Natural killer cell treated with Interleukin-12 subunit alpha and Interleukin-12 subunit beta and Interleukin-15 and Interleukin-18, amount 100 ng/mL, for 72 hours (primary cell): ENCODE measurements at places on chromosomes 7 and 10. TPM values are rescaled to one million over a fixed set of nuclear protein-coding genes. Genes with fewer than 3 reads are reported as not detected.
A peak's percentile ranks its signal among the peaks of the same experiment; 100 is the strongest.

- no peak overlapping the region for H3K27ac ChIP-seq
- no peaks in the 10 kb centered on the region for H3K4me1 ChIP-seq
- H3K27me3 ChIP-seq: peaks cover 7% of the 10 kb centered on the region
Measured at GRCh38 chr10:43024942-43025700, 51.7 kb upstream of the RET start.

DNA sequence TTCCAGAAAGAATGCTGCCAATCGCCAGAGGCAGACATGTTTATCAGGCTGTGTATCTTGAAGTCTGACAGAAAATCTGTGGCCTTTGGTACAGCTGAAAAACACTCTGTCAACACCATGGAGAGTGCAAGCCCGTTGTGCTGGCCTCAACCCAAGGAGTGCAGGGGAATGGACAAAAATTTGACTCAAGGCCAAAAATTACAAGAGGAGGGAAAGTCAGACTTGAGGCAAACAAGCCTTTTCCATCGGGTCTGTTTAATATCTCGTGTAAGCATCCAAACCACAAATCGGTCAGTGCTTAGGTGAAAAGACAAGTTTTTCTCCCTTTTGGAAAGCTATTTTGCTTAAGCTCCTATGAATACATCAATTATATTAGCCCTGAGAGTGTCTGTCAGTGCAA is 305.3 kb upstream of the NFE2L3 start:
- peaks cover 3% of the 10 kb centered on the region for H3K36me3 ChIP-seq
- peaks cover 70% of the 10 kb centered on the region for H3K27me3 ChIP-seq

DNA sequence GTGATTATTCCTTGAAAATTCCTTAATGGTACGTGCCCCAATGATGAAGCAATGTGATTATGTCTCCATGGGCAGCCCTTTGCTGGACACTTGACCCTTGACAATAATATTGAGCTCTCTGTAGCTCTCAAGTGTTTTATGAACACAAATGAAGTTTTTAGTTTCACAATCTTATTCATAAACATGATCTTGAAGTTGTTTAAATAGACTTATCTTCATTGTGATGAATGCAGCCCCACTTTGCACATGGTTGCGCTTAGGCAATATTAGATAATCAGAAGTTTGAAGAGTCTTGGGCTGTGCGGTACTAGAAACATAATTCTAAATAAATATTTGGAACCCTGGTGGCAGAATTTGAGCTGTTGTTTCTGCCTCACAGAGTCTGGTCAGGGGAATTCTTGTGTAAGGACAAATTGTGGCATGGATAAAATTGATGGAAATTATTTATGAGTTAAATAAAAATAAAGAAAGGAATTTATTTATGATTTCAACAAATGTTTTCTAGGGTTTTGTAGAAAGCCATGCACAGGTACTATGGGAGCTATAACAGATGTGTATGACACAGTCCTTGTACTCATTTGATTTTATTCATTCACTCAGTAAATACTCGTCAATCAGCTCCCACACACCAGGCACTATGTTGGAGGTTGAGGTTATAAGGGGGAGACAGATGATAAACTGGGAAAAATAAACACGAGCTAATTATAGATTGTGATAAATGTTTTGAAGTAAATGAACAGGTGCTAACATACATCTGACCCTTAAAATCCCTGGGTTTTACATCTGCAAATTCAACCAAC is 217.9 kb downstream of the GALNT17 start:
- no peak overlapping the region for H3K27ac ChIP-seq
- no peak for DNase-seq
- H3K4me1 ChIP-seq: no peaks in the 10 kb centered on the region
- no peak overlapping the region for H3K4me3 ChIP-seq
- no peaks in the 10 kb centered on the region for H3K27me3 ChIP-seq

- H3K36me3 ChIP-seq: no peaks in the 10 kb centered on the region
- peaks cover 7% of the 10 kb centered on the region for H3K27me3 ChIP-seq
- no peak overlapping the region for H3K27ac ChIP-seq
- no peak overlapping the region for H3K4me3 ChIP-seq
Measured at GRCh38 chr7:140923358-140924006, 1.2 kb downstream of the BRAF start.

CUEDC2 gene
- total RNA-seq: 39.8 TPM

- H3K4me3 ChIP-seq: no peak overlapping the region
- H3K36me3 ChIP-seq: peaks cover 6% of the 10 kb centered on the region
- no peak overlapping the region for H3K27ac ChIP-seq
Measured at GRCh38 chr7:42661312-42661711, 250.6 kb downstream of the C7orf25 start.

NDUFA5 gene
- total RNA-seq: 52.3 TPM

CHCHD3 gene
- total RNA-seq: 96.1 TPM

DNA sequence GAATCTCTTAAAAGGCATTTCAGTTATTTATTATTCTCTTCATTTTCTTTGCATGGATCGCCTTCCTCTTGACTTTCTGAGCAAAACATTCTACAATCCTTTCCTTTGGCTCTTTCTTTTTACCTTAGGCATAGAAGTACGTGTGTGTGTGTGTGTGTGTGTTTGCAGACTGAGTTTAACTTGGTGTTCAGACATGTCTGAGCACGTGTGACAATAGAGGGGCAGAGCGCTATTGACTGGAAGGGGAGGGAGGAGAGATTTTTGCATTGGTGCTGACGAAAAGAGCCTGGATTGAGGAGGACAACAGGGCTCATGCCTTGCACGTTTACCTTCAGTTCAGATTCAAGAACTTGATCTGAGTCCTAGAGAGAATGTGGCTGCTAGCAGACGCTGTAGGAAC is 129.8 kb downstream of the SEC23IP start:
- H3K4me3 ChIP-seq: no peak overlapping the region
- DNase-seq: no peak
- peaks cover 30% of the 10 kb centered on the region for H3K27me3 ChIP-seq
- H3K27ac ChIP-seq: no peak overlapping the region
- H3K4me1 ChIP-seq: peaks cover 3% of the 10 kb centered on the region

FOXI2 gene
- total RNA-seq: not detected

DNA sequence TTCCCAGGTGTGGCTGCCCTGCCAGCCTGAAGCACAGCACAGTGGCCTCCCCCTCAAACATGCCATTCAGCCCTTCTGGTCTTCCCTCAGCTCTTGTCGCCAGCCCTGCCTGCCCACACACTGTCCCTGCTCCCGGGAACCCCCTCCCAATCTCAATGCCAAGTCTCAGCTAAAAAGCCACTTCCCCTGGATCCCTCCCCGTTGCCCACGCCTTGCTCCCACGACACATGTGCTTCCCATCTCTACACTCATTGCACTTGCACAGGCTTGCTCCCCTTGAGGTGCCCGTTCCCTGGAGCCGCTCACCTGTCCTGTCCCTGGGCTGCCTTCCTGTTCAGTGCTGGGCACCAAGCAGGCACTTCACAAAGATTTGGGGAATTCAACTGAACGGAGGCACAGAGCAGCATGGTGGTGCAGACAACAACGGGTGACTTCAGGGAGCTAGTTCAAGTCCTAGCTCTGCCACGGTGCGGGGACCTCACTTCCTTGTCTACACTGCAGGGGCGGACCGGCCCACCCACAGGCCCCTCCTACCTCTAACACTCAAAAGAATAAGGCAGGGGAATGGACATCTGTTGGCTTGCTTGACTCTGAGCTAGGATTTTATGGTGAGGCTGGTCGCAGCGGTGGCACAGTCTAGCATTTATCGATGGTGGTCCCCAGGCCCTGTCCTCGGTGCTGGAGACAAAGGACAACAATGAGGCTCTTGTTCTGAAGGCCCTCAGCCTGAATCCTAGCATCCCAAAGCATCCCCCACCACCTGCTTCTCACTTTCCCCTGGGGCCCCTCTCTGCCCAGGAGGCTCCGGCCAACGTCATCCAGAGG is 18.4 kb downstream of the RGS10 start:
- H3K27me3 ChIP-seq: no peaks in the 10 kb centered on the region
- no peaks in the 10 kb centered on the region for H3K36me3 ChIP-seq
- peaks cover 9% of the 10 kb centered on the region for H3K4me1 ChIP-seq
- H3K4me3 ChIP-seq: no peak overlapping the region
- H3K27ac ChIP-seq: no peak overlapping the region

GRCh38 chr10:3554121-3554522 is 230.9 kb downstream of the KLF6 start:
- no peaks in the 10 kb centered on the region for H3K36me3 ChIP-seq
- H3K27ac ChIP-seq: peak overlapping the region; percentile 78
- H3K27me3 ChIP-seq: peaks cover 11% of the 10 kb centered on the region
- H3K4me3 ChIP-seq: peak overlapping the region; percentile 70
- no peak for DNase-seq

DNA sequence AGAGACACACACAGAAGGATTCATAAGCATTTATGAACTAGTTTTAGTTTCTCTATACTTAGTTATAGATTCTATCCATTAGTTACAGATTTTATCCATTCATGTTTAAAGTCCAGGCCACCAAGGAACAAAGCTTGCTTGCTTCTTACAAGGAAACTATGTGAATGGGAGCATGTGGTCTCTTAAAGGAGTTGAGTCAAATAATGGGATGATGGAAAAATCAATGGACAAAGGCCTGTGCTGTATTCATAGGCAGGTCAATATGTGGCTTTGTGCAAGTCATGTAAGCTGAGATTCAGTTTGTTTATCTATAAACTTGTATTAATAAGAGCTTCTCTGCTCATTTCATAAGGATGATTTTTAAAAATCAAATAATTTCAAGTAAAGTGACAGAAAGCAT is 172.8 kb upstream of the CDK1 start:
- H3K36me3 ChIP-seq: no peaks in the 10 kb centered on the region
- no peak for DNase-seq
- no peaks in the 10 kb centered on the region for H3K27me3 ChIP-seq
- no peaks in the 10 kb centered on the region for H3K4me1 ChIP-seq
- no peak overlapping the region for H3K27ac ChIP-seq

DNA sequence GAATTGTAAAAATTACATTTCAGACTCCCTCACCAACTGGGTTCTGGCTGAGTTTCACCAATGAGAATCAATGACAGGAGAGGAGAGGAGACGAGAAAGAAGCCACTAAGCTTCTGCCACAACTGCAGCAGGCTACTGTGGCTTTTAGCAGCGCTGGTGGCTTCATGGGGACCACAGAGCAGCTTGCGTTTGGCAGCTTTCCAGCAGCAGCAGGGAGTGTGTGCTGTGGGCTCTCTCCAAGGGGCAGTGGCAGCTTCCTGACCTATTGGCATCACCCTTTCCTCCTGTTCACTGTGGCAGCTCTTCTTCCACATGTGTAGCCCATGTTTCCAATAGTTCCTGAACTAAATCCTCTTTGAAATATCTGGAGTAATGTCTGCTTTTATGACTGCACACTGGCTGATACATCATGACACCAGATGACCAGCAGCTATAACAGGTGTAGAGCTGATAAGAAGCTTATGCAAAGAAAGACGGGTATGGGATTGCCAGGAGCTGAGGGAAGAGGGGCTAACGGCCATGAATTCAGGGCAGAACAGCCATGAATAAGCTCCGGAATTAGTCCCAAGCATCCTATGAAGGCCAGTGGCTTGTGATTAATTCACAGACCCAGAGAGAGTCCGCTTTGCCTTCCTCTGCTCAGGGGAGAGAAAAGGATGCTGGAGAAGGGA is 46.8 kb downstream of the KCNH2 start:
- H3K4me1 ChIP-seq: no peaks in the 10 kb centered on the region
- DNase-seq: no peak
- peaks cover 27% of the 10 kb centered on the region for H3K27me3 ChIP-seq
- no peak overlapping the region for H3K27ac ChIP-seq

DNA sequence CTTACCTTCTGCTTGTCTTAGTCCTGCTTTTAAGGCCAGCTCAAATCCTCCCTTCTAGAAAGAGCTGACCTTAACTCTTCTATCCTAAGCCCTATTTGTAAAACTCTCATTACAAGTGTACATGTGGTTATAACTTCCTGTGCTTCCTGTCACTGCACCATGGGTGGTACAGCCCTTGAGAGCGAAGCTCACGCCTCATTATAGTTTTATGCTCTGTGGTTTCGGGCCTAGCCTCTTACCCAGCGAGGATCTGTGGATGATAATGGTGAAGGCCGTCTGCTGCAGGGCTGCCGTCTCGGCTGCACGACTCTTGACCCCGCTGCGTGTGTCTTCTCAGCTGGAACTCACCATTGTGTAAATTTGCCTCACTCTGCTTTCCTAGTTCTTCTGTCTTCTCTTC is 74.6 kb downstream of the CUL1 start:
- peaks cover 8% of the 10 kb centered on the region for H3K36me3 ChIP-seq
- peak; percentile 66 for DNase-seq
- peak overlapping the region; percentile 76 for H3K4me3 ChIP-seq
- no peaks in the 10 kb centered on the region for H3K27me3 ChIP-seq

DNA sequence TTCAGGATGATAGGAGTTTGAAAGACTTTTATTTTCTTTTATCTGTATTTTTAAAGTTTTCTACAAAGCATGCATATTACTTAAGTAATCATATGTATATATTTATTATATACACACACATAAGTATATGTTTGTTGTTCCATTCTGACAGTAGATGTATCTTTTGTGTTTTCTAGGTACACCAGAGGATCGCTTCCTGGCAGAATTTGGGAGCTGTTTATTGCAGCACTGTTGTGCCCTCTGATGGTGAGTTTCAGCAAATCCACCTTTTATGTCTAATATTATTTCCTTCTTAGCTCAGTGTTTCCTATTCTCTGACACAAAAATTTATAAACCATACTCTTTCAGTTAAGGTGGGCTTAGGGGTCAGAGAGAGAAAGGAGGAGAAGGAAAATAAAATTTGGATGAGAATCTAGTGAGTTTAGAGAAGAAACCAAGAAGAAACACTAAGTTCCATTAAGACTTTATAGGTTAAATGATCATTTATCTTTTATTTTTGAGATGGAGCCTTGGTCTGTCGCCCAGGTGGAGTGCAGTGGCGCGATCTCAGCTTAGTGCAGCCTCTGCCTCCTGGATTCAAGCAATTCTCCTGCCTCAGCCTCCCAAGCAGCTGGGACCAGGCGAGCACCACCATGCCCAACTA is 59.2 kb upstream of the OIT3 start:
- H3K27ac ChIP-seq: no peak overlapping the region
- H3K4me1 ChIP-seq: no peaks in the 10 kb centered on the region
- H3K36me3 ChIP-seq: no peaks in the 10 kb centered on the region
- no peak for DNase-seq

DNA sequence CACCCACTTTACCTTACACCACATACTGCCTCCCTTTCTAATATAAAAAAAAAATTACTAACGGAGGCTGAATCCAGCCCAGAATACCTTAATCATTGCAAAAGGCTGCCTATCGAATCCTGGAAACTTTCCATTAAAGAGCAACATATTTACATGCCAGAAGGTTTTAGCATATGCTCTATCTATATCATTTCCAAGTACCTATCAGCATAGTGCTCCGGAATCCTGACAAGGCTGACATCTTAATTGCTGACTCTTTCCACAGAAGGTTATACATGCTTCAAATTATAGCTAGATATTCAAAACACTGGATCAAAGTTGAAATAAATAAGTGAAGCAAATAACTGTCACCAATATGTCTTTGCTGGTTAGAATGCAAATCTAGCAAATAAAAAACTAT is 170.9 kb upstream of the CDK1 start:
- no peak for DNase-seq
- H3K4me1 ChIP-seq: peaks cover 24% of the 10 kb centered on the region

NUTM2B gene
- 0.95 TPM for total RNA-seq

GRCh38 chr7:51307651-51308210 is 8.9 kb downstream of the COBL start:
- H3K4me3 ChIP-seq: no peak overlapping the region
- H3K27ac ChIP-seq: no peak overlapping the region
- peaks cover 2% of the 10 kb centered on the region for H3K27me3 ChIP-seq
- H3K36me3 ChIP-seq: no peaks in the 10 kb centered on the region
- no peak for DNase-seq
- no peaks in the 10 kb centered on the region for H3K4me1 ChIP-seq
